ENCODE measurements at places on chromosomes 7 and 10.

DNA sequence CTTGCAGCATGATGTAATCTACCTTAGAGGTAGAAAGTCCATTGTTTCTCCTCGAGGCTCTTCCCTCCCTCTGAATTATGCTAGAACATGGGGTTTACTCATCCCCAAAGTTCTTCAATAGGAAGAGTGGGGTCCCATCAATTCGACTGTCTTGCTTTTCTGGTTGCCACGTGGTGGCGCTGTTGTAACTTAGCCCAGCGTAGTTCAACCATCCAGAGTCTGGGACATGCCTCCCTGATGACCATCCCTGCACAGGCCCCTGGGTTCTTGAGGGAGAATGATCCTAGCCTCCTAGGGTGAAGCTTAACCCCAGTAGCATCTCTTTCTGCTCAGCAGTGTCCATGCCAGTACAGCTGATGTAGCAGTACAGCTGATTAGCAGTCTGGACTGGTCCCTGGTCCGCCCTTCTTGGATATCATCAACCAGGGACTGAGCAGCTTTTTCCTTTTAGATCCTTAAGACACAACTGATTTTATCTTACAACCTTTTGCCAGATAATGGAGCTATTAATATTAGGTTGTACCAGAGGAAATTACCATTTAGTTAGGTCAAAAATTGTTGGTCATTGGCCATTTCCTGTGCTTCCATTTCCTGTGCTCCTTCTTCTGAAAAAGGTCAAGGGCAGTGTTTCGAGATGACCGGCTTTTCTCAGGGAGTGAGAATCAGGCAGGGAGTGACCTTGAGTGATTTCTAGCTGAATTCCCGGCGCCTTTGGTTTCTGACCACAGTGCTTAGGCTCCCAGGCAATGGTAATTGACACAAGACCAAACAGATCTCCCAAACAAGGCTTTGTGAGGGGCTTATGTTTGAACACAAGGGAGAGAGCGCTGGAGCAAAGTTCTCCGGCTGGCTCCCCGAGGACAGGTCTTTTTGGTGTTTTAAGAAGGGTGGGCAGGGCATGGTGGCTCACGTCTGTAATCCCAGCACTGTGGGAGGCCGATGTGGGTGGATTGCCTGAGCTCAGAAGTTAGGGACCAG lies 65.4 kb downstream of the TACC2 start:
- DNase-seq = peak; percentile 38

GRCh38 chr10:73407495-73407894 lies 6.4 kb downstream of the ANXA7 start:
- no peak for DNase-seq

GRCh38 chr10:123102673-123103072 lies 33.1 kb upstream of the HMX3 start:
- DNase-seq = no peak

GRCh38 chr10:124646483-124647352 lies 97.5 kb downstream of the FAM53B start:
- no peak for DNase-seq

GRCh38 chr7:92631067-92631849 lies 41.1 kb upstream of the FAM133B start:
- no peak for DNase-seq

- no peak for DNase-seq
These were observed 295.3 kb upstream of the COBL start for GRCh38 chr7:51611937-51612336.

DNA sequence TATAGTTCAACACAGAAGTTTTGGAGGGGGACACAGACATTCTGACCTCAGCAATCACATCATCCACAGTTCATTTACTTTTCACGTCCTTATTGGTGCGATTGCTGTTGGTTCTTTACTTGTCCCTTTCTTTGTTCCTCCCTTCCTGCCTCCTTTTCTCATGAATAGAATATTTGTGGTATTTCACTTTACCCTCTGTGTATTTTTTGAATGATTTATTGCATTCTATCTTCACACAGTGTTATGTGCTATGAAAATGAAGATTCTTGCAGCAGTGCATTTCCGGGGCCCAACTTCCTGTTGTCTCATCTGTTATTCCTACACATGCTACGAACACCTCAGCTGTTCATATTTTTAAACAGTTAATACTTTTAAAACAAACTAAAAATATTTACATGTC lies 179.6 kb downstream of the ZMYND11 start:
- no peak for DNase-seq

GRCh38 chr10:119333146-119333792 lies 125.9 kb downstream of the GRK5 start:
- DNase-seq = no peak

- DNase-seq = no peak
These were observed 28.1 kb upstream of the JAKMIP3 start for GRCh38 chr10:132037676-132037975.

DNA sequence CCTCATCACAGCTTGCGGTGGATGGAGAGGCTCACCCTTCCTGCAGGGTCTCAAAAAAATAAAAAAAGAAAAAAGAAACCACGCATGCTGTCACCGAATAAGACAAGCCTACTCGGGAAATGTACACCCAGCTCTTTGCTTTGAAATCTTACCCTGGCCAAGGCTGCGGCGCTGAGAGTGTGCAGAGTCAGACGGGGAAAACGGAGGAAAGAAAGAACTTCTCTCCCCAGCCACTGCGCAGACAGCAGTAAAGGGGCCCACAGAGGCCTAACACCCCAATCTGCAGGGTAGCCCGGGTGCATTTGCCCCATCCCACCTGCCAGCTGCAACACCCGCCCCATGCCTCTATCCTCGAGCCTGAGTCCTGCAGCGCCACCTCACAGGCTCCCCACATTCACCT lies 14.8 kb downstream of the SLIT1 start:
- DNase-seq = no peak

- DNase-seq = no peak
These were observed 70.2 kb upstream of the PDSS1 start for GRCh38 chr10:26627324-26627723.

DNA sequence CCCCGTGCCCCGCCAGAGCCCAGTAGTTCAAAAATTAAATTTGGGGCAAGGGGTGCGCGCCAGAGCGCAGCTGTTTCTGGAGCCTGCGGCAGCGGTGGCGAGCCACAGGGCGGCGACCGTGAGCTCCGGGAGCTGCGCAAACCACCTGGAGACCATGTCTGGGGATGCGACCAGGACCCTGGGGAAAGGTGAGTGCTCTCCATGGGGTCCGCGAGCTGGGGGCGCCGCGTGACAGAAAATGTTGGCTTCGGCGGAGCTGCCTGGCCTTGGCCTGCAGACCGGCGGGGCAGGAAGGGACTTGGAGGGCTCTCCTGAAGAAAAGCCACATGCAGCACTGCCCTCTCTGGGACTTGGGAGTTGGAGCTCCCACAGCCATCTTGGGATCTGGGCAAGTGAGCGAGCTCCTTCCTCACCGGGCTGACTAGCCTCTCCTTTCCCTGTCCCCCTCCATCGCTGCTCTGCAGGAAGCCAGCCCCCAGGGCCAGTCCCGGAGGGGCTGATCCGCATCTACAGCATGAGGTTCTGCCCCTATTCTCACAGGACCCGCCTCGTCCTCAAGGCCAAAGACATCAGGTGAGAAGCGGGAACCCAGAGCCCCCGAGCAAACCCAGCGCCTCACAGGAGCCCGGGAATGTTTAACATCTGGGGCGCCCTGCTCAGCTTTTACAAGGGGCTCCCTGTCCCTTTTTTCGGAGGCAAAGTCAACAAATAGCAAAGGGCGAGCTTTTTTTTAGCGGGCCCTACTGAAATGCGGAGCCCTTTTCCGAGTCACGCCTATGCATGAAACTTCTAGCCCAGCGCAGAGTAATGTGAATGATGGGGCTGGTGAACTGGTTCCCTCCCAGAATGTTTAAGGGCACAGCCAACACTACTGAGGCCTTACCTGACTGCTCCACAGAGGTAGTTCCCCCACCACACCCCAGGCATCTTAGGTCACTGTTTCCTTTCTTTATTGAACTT lies 6.1 kb downstream of the GSTO2 start:
- DNase-seq = no peak

- no peak for DNase-seq
These were observed 54.5 kb downstream of the ADRA2A start for GRCh38 chr10:111131168-111131799.

All from SHP77 treated with DMSO at 0.1 percent for 48 hours (cell line).